Fibroblast of skin of left quadriceps (primary cell): ENCODE measurements at places on chromosomes 5 and 9.

- no peak for DNase-seq
Observed at GRCh38 chr5:15787681-15788080, 287.7 kb downstream of the FBXL7 start.

GRCh38 chr9:135291165-135291564 lies 188.4 kb upstream of the PPP1R26 start:
- no peak for DNase-seq

DNA sequence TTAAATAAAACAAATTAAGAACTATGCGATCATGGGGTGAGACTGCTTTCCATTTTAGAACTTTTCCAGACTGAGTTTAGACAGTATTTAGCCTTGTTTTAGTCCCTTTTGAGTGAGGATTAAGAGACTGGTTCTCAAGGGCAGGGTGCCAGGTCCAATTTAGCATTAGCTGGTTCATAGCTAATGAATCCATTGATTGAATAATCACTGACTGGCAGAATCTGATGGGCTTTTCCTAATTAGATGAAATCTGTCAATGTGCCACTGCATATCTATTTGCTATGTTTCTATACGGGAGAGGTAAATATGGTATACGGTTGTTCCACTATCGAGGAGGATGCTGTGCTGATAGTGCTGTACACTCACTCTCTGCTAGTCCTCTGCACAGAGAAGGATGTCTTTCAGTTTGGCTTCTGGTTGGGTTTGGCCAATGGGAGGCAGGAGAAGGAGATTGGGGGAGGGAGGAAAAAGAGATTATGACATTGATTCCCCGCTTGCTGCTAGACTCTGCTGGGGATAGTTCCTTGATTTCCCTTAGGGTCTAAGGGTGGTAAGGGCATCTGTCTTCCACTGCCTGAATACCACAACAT lies 496.6 kb downstream of the CTNND2 start:
- DNase-seq = no peak

DNA sequence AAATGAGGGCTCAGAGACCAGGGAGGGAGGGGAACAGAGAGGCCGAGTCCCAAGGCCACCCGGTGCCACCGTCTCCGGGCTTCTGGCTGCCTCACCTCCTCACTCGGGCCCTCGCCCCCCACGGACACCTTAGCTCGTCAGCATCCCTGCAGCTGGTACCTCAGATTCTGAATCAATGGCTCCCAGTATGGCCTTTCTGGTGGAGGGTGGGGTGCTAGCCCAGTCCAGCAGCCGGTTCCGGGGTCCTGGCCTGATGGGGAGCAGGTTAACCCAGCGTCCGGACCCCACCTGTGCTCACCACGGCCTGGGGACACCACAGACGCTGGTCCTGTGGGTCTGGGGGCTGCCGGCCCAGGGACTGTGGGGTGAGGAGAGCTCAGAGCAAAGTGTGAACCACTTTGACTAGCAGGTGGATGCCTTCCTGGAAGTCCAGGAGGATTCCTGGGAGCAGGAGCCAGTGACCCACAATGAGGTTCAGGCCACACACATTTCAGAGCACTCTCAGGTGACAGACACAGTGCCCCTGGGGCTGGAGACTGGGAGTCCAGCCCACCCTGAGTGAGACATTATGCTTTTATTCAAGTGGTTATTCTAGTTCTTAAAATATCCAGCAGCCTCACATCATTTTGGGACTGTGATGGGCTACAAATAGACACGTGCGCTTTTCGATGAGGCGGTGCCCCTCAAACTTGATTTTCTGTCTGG lies 53.3 kb downstream of the AHRR start:
- no peak for DNase-seq

DNA sequence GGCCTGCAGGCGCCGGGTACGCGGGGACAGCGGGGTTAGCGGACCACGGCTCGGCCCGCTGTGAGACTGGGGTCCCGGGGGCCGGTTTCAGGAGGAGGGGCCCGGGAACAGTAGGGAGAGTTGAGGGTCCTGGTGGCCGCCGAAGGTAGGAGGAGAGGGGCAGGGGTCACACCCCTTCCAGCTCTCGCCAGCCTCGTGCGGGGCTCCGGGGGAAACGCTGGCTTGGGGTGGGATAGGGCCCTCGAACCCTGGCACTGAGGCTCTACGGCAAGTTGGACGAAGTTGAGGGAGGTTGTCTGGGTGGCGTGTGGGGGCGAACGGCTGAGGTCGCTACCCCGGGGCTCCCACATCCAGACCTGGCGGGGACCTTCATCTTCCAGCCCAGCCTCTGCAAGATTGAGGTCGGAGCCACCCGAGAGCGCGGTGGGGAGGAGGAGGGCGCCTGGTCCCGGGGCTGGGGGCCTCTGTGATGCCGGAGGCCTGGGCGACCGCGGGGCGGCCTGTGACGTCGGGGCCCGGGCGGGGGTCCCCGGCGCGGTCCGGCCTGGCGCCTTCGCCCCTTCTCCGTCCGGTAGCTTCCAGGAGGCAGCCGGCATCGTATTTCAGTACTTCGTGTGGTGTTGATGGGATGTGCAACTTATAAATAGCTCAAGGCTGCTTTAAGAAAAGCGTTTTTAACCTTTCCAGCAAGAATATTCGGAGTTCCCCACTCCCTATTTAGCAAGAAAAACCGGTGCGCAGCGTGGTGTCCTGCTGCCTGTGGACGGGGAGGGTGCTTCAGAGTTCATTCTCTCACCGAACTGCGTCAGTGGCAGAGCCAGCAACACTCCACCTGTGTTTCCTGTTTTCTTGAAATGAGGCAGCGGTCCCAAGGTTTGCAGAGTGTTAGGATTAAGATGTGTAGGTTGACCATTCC lies 902 bp downstream of the HABP4 start:
- DNase-seq = no peak

DNA sequence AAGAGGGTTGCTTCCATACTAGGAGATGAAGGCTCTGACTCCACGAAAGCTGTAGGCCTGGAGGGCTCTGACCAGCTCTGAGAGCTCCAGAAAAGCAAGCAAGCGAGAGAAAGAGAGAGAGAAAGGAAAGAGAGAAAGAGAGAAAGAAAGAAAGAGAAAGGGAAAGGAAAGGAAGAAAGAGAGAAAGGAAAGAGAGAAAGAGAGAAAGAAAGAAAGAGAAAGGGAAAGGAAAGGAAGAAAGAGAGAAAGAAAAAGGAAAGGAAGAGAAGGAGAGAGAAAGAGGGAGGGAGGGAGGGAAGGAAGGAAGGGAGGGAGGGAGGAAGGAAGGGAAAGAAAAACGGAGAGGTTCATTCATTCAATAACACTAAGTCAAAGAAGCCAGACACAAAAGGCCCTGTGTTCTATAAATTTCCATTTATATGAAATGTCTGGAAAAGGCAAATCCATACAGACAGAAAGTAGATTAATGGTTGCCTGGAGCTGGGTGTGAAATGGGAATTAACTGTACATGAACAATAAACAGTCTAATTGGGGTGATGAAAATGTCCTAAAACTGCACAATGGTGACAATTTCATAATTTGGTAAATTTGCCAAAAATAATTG lies 1.8 kb upstream of the STK10 start:
- DNase-seq = no peak

GRCh38 chr5:10485897-10486296 lies 44.2 kb downstream of the ROPN1L start:
- DNase-seq = no peak

DNA sequence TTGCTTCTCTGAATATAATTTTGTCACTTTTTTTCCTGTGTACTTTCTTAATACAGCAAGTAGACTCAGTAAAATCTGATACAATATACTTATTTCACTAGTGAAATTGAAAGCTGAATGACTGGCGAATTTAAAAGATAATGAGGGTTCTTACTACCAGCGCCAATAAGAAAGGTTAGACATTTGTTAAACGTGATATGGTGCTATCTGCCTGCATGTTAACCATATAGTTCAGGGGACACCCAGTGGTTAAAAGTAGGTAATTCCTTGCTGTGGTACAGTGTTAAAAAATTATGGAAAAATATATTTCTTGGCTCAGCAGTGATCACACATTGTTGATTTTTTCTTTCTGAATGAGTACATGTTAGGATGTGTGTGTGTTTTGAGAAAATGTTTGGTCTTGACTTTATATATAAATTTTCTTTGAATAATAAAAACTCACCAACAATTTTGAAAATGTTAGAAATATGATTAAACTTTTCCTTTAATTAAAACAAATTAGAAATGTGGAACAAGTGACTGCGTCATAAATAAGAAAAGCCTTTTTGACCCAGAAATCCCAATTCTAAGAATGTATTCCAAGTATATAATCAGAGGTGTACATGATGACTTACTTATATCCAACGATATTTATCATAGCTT lies 25.8 kb downstream of the CAST start:
- DNase-seq = no peak
